Amygdala (tissue), 56 donors: ENCODE measurements at places on chromosomes 6 and 20.

GRCh38 chr6:36962874-36963273, 8.3 kb downstream of the PI16 start:
- peak; percentile 43 for DNase-seq

GRCh38 chr6:147033267-147033666, 170.9 kb upstream of the STXBP5 start:
- no peak for DNase-seq

- DNase-seq: no peak
Measured at GRCh38 chr6:30741063-30741779, 1.3 kb downstream of the FLOT1 start.

GRCh38 chr6:148972481-148972880, 225.7 kb downstream of the UST start:
- no peak for DNase-seq

- no peak for DNase-seq
Measured at GRCh38 chr6:9463311-9463710, 951.6 kb downstream of the TFAP2A start.

DNA sequence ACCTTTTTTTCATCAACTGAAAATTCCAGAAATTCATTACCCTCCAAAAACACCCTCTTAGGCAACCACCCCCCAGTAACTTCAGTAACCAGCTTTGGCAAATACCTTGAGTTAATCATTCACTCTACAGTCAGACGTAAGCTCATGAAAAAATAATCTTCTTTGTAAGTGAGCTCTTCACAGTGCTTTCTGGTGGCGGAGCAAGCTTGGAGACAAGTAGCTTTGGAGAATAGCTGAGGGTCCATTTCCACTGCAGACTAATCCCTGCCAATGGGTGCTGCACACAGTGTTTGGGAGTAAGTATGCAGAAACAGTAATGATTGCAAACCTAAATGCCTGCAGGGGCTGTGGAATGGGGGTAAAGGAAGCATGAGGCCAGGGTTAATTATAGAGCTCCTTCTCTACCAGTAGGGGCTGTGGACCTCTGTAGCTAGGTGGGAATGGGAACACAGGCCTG, 56.8 kb upstream of the HINT3 start:
- DNase-seq: no peak

- no peak for DNase-seq
Measured at GRCh38 chr6:126550323-126550722, 210.4 kb downstream of the CENPW start.

DNA sequence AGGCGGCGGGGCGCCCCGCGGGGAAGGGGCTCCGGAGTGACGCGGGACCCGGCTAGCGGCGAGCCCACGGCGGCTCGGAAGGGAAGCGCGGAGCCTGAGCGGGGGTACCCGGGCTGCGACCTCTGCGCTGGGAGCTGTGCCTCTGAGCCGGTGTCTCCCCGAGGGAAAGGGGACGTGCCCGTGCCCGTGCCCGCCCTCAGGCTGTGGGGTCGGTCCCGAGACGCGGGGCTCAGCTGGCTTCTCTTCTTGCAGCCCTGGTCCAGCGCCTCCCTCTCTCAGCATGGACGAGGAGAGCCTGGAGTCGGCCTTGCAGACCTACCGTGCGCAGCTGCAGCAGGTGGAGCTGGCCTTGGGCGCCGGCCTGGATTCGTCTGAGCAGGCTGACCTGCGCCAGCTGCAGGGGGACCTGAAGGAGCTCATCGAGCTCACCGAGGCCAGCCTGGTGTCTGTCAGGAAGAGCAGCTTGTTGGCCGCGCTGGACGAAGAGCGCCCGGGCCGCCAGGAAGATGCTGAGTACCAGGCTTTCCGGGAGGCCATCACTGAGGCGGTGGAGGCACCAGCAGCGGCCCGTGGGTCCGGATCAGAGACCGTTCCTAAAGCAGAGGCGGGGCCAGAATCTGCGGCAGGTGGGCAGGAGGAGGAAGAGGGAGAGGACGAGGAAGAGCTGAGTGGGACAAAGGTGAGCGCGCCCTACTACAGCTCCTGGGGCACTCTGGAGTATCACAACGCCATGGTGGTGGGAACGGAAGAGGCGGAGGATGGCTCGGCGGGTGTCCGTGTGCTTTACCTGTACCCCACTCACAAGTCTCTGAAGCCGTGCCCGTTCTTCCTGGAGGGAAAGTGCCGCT, 686 bp downstream of the ZGPAT start:
- DNase-seq: no peak

GRCh38 chr6:44735630-44735963, 348.1 kb downstream of the CDC5L start:
- no peak for DNase-seq

DNA sequence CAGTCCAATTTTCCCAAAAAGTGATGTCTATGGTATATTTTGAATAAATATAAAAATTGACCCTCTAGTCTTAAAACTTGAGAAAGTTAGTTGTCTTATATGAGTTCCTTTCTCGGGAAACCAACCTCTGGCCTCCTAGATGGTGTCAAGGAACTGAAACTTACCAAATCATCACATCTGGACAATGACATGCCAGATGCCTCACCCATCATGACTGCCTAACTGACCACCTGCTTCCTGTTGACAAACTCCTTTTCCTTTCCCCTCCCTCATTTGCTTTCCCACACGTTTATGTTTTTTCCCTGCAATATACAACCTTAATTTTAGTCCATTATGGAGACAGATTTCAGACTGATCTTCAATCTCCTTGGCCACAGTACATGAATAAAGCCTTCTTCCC, 731.0 kb downstream of the EPHA7 start:
- no peak for DNase-seq

DNA sequence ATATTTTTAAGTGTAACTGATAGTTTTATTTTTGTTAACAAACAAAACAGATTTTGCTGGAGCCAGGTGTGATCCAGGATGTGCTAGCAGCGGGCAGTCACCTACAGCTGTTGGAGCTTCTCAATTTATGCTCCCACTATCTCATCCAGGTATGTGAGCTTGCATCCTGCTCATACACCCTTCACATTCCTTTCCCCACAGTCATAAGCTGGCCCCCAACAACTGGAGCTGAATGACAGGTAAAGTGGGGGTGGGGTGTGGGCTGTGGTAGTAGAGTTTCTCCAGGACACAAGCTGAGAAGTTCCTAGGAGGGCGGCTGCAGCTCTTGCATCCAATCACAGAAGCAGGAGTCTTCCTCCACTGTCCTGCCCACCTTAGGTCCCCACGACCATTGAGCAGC, 140.1 kb downstream of the KLHL32 start:
- DNase-seq: no peak

DNA sequence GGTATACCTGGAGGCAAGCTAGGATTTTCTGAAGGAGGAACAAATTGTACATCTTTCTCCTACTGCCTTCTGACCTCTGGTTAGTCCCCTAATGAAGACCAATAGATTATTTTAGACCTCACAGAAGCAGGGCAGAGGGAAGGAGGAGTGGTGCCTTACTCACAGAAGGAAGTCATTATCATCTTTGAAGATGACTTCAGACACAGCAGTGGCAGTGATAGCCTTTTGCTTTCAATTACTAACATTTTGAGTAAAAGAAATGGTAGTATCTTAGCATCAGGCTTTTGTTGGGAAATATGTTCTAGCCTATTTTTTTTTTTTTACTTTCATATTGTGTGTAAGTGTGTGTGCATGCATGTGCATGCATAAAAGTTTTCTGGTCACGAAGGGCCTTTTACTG, 164.2 kb upstream of the PLN start:
- DNase-seq: no peak

- no peak for DNase-seq
Measured at GRCh38 chr6:75922226-75922625, 150.2 kb downstream of the IMPG1 start.

GRCh38 chr20:46905364-46906125, 10.9 kb downstream of the EYA2 start:
- DNase-seq: no peak

GRCh38 chr6:16799279-16800193, 38.3 kb upstream of the ATXN1 start:
- DNase-seq: no peak

GRCh38 chr6:76609160-76609559, 536.7 kb upstream of the IMPG1 start:
- no peak for DNase-seq

GRCh38 chr6:109824105-109824504, 133.0 kb downstream of the FIG4 start:
- DNase-seq: no peak

DNA sequence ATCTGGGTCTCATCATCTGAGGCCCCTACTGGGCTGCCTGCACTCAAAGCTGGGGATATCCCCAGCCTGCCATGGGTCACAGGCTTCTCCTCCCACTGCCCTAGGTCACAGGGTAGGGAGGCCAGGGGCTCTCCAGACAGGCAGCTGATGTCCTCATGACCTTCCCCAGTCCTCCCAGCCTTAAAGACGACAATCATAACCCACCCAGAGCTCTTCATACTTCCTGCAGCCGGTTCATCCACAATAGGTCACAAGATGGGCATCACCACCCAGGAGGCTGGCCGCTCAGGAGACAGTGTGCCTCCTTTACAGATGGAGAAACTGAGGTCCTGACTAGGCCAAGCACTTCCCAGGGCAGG, 15.2 kb downstream of the TFEB start:
- DNase-seq: no peak

DNA sequence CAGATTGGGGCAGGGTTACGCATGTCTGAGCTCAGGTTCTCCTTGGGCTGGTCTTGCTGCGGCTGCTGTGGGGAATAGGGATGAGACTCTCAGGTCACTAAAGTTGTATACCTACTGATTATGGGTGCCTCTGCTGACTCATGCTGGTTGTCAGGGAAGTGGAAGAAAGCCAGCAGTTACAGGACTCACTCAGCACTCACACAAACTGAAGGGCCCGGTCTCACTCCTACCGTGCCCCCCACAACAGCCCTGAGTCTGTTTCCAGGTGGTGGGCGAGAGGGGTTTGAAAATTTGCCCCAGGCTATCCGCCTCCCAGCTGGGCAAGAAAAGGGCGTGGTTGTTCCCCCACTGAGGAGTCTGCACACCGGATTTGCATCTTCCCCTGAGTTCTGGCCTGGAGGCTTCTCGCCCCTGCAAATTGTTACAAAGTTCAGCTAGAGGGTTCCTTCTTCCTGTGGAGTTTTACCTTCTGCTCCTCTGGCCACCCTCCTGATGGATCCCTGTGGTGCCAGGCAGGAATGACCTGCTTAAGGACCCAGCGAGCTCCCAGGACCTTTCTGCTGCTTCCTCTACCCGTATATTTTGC, 659.2 kb downstream of the HDGFL1 start:
- no peak for DNase-seq

GRCh38 chr6:152750694-152751093, at the start of gene VIP:
Gene VIP, plus strand, starts transcription at chr6:152750797. Its CDS starts 1,381 bp downstream, at chr6:152752178.
- DNase-seq: no peak

GRCh38 chr20:48285656-48286055, 500.4 kb upstream of the SULF2 start:
- DNase-seq: no peak

DNA sequence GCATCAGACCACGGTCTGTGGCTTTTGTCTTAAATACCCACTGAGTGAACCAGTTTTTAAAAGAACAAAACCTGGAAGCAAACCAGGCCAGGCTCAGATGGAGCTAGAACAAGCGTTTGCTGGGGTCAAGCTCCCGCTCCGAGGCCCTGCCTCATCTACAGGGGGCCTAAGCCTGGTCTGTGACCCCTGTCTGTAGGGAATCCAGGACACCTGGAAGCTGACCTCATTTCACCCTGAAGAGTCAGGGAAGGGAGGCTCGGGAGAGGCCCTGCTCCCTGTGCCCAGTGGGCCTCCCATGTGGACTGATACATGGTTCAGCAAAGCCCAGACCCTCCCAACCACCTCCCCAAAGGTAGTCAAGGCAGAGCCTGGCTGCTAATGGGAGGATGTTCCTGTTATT, 26.8 kb upstream of the DLGAP4 start:
- DNase-seq: no peak

- no peak for DNase-seq
Measured at GRCh38 chr6:130187335-130188206, 35.2 kb downstream of the SAMD3 start.

GRCh38 chr6:37359039-37359438, 5.3 kb downstream of the RNF8 start:
- no peak for DNase-seq

GRCh38 chr20:1891263-1892118, 3.7 kb upstream of the SIRPA start:
- no peak for DNase-seq

DNA sequence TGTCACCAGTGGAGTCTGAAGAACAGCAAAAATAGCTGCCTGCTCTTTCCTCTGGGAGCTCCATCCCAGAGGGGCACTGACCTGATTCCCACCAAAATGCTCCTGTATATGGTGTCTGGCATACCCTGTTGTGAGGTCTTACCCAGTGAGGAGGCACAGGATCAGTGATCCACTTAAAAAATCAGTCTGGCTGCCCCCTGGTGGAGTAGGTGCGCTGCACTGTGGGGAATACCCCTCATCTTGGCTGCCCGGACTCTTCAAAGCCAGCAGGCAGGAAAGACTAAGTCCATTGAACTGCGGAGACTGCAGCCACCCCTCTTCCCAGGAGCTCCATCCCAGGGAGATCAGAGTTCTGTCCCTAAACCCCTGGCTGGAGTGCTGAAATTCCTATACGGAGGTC, 230.9 kb upstream of the HTR1E start:
- DNase-seq: no peak

- no peak for DNase-seq
Measured at GRCh38 chr20:47124181-47124717, 229.6 kb downstream of the EYA2 start.

DNA sequence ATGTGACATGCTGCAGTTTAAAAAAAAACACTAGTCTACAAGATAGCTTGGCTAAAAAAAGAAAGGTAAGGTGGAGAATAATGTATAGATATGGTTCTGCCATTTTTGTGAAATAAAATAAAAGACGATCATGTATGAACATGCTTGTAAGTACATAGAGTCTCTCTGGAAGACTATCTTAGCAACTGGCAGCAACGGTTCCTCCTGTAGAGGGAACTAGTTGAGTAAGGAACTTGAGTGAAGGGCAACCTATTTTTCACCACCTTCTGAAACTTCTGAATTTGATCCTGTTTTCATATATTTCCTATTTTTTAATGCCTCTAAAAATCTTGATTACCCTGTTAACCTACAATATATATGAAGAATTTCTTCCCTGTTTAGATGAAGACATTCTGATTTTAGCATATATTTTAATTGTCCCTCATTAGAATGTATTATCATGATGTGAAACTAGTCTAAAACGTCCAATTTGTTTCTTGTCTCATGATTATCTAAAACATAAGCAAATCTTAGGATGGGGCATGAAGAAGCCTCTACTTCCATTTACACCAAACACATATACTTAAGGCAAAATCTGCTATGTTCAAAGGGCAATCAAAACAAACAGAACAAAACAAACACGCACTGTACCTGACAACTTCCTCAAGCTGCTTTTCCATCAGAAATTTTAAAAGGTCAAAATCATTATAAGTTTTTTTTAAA, 202.5 kb downstream of the ISM1 start:
- DNase-seq: no peak

DNA sequence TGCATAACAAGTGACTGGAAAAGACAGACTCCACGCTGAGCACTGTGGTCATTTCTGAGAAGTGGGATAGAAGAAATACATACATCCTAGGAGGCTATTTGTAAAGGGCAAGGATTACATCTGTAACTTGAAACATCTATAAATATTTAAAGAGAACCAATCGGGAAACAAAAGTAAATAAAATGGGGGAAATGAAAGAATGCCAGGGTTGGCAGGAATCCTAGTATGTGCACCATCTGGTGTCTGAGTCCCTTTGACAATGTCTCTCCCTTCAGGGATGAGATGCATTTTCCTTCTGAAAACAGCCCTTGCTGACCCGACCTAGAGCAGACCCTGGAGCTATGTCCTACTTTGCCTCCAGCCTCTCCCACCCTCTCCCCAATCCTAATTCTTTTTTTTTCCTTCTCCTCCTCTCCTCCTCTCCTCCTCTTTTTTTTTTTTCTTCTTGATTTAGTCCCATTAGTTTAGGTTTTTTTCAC, 53.2 kb downstream of the VSTM2L start:
- DNase-seq: no peak
